Fibroblast of mammary gland (primary cell): ENCODE measurements at places on chromosomes 12 and 14.

- DNase-seq = no peak
Measured at GRCh38 chr12:111578971-111579340, 20.2 kb downstream of the ATXN2 start.

DNA sequence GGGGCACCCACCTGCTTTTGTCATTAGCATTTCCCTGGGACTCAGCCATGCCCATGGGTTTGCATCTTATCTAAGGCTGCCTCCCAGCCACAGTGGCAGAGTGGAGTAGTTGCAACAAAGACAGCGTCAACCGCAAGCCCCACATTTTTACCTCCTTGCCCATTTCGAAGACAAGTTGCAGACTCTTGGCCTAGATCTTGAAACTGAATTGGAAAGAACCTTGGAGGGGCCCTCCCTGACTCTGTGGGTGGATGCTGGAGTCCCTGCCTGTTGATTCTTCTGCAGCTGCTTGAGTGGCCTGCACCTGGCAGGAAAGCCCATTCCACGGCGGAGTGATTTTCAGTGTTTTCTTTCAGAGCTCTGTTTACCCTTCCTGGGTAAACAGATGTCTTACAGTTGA is 309.0 kb downstream of the VRK1 start:
- no peak for DNase-seq

DNA sequence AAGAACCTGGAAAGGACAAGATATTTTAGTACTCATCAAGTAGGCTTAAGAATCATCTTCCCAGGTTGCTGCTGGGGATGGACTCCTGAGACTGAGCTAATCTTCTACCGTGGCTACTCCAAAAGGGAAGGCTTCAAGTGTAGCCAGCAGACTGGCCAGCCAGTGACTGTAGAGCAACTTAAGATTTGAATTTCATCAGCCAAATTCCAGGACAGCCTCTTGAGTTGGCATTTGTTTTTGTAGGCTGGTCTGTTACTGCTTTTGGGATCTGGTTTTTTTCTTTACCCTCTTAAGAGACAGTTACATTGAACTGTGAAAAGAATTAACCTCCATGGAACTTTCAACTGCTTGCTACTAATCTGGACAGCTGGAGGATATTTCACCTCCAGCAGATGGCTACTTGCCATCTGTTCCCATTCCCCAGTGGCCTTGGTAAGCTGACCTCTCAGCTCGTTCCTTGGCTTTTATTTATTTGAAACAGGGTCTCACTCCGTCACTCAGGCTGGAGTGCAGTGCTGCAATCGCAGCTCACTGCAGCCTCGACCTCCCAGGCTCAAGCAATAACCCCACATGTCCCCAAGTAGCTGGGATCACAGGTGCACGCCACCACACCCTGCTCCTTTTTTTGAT is 20.7 kb downstream of the VTI1B start:
- DNase-seq = no peak

DNA sequence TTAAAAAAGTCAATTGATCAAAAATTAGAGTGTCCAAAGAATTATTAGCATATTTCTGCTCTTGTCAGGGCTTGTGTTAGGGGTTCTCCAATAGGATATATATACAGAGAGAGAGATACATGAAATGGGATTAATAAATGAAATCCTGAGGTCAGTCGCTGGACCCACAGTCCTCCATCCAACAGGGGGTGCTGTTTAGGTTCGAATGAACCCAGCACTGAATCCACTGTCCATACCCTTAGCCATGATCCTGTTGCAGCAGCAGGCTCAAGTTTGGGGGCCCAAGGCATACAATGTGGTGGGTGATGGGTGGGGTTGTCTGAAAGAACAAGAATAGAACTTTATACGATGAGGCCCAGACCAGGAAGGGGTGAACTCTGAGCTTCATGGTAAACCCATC is 780 bp upstream of the MYO1H start:
- no peak for DNase-seq

GRCh38 chr12:32834122-32834521 is 62.5 kb downstream of the PKP2 start:
- DNase-seq = no peak

- DNase-seq = no peak
Measured at GRCh38 chr12:130212384-130212989, 50.2 kb downstream of the FZD10 start.

- peak; percentile 88 for DNase-seq
Measured at GRCh38 chr14:79831195-79831892, 380.0 kb downstream of the DIO2 start.

DNA sequence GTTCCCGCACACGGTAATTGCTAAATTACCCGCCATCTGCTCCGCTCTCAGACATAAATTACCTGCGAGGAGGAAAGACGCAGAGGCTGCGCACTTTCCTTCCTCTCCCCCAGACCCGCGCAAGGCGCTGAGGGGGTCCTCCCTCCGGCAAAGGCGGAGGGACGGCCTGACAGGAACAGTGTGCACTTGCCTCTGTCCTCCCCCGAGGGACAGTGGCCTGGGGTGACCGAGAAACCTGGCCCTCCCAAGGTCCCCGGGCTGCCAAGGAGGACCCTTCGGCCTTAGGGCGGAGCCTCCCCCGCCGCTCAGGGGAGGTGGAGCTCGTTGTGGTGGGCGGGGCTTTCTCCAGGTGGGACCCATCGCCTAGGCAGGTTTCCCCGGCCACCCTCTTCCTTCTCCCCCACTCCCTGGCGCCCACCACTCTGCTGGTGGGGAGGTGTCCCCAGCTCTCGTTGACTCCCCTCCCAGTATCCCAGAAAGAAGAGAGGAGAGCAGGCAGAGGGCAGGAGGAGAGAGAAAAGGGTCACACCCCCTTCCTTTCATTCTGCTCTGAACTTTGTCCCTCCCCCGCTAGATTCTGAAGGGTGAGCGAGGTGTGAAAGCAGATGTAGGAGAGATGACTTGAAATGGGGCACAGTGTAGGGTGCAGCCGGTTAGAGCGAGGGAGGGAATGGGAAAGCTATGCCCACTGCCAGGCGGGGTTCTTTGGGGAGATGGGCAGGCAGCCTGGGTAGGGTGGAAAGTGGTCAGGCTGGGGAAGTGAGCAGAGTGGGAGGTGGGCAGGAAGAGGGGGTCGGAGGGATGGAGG is 11.4 kb upstream of the CALCOCO1 start:
- no peak for DNase-seq

GRCh38 chr14:96363751-96364336 is 518 bp downstream of the GSKIP start:
- peak; percentile 63 for DNase-seq

GRCh38 chr12:29245246-29245645 is 96.2 kb downstream of the FAR2 start:
- peak; percentile 94 for DNase-seq

DNA sequence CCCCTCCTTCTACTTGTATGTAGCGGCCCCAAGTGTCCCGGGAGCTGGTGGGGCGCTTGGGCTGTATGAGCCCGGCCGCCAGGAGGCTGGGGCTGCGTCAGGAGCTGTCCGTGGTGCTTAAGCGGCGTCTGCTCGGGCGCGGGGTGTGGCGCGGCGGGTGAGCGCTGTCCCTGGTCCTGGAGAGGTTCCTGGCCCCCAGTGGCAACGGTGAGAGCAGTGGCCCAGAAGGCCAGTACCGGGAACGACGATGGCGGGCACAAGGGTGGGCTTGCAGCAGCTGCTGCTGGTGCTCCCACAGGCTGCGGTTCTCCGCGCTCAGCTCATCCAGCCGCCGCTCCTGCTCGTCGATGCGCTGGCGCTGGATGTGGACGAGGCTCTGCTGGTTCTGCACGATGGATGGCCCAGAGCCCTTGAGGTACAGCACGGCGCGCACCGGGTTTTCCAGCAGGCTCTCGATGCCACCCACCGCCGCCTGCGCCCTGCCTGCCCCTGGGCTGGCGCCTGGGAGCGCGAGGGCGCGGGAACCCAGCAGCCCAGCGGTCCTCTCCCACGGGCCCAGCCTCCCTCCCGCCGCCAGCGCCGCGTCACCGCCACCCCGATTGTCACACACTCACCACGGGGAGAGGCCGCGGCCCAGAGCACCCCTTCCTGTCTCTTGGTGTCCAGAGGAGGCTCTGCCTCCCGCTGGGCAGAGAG is 41.9 kb upstream of the FKBP4 start:
- peak; percentile 53 for DNase-seq

- DNase-seq = peak; percentile 25
Measured at GRCh38 chr12:5088586-5089264, 45.0 kb downstream of the KCNA5 start.

DNA sequence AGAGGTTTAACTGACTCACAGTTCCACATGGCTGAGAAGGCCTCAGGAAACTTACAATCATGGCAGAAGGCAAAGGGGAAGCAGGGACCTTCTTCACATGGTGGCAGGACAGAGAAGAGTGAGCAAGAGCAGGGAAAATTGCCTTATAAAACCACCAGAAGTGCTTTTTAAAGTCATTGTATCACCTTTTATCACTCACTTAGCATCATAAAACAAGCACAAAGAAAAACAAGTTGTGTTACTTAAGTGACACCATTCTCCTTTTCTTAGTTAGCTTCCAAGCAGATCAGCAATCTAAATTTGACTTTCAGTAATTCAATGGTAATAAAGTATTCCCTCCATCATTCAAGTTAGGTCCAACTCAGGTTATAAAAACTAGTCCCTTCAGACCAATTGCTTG is 28.5 kb downstream of the OSBPL8 start:
- DNase-seq = no peak

DNA sequence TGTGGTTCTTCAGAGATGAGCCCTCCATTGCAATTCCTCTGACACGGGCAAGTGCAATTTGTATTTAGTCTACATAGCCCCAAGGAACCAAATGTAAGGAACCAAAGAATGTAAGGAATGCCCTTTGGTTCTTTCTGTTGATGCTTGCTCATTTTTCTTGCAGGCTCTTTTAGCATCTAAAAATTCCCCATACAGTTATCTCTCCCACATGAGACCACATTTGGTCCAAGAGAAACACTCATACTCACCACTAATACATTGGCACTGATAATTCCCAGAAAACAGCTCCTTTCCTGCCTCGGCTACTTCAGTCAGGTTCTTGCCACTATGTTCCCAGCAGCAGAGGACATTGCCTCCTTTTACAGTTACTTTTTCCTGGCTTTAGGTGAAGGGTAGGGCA is 332.6 kb downstream of the AEBP2 start:
- peak; percentile 51 for DNase-seq
